Stimulated activated CD4-positive, alpha-beta T cell treated with anti-CD3 and anti-CD28 coated beads, Interleukin-15, amount 100 ng/mL, for 1 hour (primary cell): ENCODE measurements at places on chromosomes 12 and 14.

DNA sequence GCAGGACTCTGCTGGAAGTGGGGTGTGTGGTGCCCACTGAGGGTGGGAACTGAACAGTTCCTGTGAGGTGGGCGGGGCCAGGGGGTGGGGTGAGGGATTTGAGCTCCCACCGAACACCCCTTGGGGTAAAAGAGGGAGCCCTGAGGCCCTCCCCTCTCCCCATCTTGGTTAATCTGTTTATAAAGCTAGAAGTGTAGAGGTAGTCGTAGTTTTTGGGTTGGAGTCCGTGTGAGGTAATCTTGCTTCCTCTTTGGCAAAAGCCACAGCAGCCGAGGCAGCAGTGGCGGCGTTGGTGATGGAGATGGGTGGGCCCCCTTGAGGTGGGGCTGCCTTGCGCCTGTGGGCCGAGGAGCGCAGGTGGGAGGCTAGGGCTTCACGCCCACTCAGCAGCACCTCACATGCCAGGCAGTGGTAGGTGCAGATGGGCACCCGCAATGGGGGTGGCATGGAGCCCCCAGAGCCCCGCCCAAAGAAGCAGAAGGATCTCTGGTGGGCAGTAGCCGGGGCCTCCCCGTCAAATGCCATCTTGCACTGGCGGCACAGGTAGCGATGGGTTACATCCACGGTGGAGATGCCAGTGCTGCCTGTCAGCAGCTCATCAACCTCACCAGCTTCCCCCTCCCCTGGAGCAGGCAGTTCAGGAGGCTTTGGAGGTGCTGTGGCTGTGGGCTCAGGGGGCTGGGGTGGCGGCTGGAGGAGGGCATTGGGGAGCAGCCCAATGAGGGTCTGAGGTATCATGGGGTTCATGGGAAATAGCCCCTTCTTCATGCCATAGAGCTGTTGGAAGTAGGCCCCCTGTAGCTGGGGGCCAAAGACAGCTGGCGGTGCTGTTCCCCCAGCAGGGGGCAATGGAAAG, 29.6 kb downstream of the ZFHX2 start:
- DNase-seq = no peak

GRCh38 chr14:27916326-27916725, 850.3 kb upstream of the FOXG1 start:
- DNase-seq = no peak

GRCh38 chr12:69252033-69252432, 12.7 kb downstream of the CPSF6 start:
- DNase-seq = no peak

DNA sequence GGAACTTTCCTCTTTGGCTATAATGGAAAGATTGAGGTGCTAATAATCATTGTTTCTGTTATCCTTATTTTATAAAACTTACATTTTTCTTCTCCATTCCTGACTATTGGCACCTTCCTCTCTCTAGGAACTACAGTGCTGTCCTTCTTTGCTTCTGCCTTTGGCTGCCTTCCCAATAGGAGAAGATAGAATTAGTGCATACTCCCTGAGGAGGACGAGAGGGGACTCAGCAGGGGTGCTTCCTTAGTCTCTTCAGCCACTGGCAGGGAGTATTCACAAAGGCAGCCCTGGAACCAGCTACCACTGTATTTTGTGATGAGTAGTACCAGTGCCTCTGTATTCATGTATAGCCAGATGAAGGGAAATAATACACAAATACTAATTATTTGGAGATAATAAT, 208.5 kb downstream of the FOXG1 start:
- no peak for DNase-seq

DNA sequence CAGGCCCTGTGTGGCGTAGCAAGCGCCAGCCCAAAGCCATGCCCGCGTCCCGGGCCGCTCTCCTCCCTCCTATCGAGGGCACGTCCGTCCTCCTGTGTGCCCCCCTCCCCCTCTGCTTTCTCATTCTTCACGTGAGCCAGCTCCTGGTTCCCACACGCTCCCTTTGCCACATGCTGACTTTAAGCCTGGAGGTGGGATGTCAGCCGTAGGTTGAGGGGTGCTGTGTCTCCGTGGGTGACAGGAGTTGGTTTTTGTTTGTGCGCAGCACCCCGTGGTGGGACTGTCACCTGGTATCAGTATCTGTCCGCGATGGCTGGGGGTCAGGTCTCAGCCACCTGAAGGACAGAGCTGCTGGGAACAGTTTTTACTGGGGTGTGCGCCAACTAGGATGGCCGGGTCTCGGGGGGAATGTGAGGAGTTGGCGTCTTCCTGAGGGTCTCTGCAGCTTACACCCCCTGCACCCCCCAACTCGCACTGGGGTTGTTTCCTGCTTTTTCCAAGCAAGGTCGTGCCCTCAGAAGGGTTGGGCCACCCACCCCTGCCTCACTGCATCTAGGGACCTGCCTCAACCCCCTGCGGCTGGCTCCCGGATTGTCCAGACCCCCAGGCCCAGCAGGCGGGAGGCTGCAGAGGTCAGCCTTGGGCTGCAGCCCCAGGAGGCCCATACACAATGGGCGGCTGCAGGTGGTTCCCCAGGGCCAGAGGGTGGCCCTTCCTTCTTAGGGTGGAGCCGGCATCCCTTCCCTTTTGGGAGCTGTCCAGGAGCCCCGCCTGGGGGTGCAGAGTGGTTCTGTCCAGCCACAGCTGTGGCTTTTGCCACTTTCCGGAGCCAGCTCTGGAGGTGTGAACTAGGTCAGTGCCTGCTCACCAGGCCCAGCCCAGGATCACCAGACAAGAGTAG, 7.3 kb downstream of the ULK1 start:
- no peak for DNase-seq

GRCh38 chr12:89210277-89210676, 142.0 kb downstream of the DUSP6 start:
- DNase-seq = no peak

GRCh38 chr14:33491112-33491511, 459.8 kb downstream of the EGLN3 start:
- no peak for DNase-seq

DNA sequence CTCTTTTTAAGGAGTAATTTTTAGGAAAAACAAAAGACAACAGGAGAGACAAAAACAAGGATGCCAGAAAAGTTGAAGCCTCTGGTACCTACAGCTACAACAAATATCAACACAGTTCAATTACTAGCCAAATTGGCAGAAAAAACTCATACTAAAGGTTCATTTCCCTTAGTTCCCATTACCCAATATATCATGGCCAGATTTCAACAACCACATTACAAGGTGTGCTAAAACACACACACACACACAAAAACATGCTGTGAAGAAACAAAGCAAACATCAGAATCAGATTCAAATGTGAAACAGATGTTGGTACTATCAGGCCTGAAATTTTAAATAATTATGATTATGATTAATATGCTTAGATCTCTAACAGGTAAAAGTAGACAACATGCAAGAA, 272.7 kb upstream of the CLEC14A start:
- no peak for DNase-seq

DNA sequence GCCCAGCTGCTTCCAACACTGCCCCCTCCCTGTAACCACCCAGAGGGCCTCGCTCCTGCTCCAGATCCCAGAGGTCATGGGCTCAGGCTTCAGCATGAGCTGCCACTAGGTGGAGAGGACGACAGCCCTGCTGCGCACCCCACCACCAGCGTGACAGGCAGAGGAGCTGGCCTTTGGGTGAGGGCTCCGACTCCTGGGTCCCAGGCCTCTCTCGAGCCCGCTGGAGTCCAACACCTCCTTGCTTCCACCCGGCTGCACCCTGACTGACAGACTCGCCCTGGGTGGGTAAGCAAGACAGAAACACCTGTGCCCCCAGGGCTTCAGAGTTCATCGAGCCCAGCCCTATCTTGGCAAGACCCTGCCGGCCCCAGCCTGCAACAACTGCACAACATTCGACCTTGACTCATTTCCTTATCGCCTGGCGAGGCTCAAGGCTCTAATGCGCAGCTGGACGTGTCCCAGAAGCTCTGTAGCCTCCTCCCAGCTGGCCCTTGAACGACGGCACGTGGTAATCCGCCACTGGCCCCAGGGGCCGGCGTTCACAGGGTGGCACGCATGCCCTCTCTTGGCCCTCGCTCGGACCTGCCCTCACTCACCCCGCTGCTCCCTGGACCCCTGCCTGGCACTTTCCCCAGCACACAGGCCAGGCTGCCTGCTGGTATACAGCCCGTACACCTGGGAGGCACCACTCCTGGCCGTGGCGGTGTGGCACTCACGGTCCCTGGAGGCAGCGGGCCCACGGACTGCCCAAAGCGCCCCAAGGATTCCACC, 28.0 kb downstream of the VPS37B start:
- no peak for DNase-seq

- DNase-seq = no peak
These were observed 37.2 kb downstream of the ATP2B1 start for GRCh38 chr12:89671469-89671868.

- peak; percentile 56 for DNase-seq
These were observed at the start of gene ARHGAP5 for GRCh38 chr14:32077081-32078022. Gene ARHGAP5 (plus strand): TSS chr14:32077304. CDS start chr14:32090670, 13,366 bp downstream.

GRCh38 chr12:53989227-53990113, 4.5 kb downstream of the HOXC10 start:
- no peak for DNase-seq

- no peak for DNase-seq
These were observed 187.2 kb downstream of the TMTC2 start for GRCh38 chr12:82873951-82874350.

DNA sequence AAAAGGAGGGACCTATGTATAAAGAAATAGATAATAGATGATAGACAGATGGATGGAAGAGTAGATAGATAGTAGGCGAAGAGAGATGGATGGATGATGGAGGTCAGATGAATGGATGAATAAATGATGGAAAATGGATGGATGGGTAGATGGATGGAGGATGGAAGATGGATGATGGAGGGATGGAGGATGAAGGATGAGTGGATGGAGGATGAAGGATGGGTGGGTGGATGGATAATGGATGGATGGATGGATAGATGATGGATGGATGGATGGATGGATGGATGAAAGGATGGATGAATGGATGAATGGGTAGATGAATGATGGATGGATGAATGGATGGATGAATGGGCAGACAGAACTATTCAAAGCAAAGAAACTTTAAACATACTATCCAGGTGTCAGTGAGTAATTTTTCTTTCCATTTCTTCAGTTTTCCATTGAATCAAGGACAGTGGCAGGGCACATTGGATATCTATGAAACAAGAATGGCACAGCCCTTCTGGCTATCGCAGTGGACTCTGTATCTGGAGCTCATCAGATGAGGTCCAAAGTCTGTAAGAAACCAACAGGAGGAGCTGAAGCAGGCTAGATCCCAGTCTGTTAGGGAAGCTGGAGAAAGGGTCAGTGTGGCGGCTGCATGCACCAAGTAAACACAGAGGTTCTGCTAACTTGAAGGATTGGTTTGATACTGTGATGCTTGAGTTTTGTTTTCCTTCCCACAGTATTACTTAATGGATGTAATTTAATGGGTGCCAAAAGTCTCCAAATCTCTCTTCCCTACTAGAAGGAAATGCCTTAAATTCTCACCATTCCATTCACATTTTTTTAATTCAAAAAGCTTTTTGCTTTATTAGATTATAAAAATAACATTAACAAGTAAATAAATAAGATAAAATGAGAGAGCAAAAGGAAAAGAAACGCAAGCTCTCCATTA, 18.1 kb upstream of the MED13L start:
- DNase-seq = no peak

GRCh38 chr12:45165284-45165683, 50.6 kb upstream of the ANO6 start:
- no peak for DNase-seq

DNA sequence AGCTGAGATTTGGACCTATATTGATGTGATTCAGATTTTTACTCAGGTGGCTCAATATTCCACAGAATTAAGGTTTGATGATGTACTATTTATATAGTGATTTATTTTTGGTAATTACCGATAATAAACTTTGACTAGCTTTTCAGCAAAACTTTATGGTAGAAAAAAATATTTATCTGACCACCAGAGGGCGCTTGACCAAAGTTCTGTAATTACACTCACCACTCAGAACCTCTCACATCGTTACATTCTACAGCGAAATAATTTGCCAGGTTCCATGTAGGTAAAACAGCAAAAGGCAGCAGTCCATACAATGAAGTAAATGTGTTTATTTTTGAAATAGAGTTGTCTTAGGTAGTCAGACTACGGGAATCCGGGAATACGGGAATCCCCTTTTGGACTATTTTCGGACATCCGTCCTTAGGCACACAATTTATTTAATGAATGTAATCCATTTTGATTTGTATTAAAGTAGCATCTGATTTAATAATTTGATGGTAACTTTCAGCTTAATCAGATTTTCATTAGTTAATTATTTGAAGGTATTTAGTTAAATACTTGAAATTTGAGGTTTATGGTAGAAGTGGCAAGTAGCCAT, 143.0 kb upstream of the DDHD1 start:
- no peak for DNase-seq

GRCh38 chr12:32777159-32777558, 21.5 kb upstream of the YARS2 start:
- DNase-seq = no peak

GRCh38 chr12:7834701-7835100, 38.0 kb downstream of the SLC2A14 start:
- no peak for DNase-seq

DNA sequence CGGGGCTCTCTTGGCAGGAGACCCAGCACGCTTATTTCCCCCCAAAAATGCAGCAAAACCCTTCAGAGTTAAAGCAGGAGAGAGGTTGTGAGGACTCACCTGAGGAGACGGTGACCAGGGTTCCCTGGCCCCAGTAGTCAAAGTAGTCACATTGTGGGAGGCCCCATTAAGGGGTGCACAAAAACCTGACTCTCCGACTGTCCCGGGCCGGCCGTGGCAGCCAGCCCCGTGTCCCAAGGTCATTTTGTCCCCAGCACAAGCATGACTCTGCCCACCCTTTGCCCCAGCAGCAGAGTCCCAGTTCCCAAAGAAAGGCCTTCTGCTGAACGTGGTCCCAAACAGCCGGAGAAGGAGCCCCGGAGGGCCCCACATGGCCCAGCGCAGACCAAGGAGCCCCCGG, 337.7 kb downstream of the TMEM121 start:
- DNase-seq = peak; percentile 1

DNA sequence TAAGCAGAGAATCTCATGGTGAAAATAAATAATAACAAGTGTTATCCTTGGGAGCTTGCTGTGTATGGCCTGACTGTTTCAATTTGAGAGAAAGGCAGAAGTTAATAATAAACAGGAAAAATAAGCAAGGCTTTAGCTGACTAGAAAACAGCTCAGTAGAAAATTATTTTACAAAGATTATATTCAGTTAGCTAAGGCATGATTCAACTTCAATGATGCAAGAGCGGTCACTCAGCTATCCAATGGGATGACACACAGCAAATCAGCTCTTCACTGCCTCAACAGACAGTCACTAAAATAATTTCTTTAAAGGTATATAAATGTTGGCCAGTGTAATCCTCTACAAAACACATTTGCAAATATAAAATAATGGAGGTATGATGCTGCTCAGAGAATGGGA, 18.6 kb downstream of the GSTZ1 start:
- no peak for DNase-seq
